ENCODE measurements at places on chromosomes 4 and X.

GRCh38 chr4:8238036-8238511 is 31.5 kb upstream of the HTRA3 start:
- no peak for DNase-seq

DNA sequence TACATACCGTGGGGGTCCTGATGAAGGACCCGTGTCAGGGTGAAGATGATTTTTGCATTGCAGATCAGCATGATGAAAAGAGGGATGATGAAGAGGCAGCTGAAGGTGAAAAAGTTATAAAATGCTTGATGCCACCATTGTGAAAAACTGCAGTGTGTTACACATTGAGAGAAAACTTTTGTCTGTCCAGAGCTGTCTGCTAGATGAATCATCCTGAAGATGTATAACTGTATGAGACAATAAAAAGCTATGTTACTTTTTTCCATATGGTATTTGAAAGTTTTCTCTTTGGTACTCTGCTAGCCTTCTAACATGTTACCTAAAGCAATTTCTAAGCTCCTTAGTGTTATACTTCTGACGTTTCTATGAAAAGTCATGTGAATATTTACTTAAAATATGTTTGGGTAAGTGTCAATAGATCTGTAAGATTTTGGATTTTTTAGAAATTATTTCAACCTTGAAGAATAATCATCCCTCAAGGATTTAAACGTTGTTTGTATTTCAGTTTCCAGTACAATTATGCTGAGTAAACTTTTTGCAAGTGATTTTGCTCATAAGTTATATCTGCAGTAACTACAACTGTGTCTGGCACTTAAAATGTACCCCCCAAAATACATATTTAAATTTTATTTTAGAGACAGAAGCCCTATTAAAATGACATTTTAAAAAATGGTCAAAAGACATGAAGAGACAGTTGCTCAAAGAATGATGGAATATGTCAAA is 9.5 kb downstream of the GNRHR start:
- no peak for DNase-seq

GRCh38 chr4:93228021-93228420 is 600.5 kb upstream of the ATOH1 start:
- DNase-seq = no peak

DNA sequence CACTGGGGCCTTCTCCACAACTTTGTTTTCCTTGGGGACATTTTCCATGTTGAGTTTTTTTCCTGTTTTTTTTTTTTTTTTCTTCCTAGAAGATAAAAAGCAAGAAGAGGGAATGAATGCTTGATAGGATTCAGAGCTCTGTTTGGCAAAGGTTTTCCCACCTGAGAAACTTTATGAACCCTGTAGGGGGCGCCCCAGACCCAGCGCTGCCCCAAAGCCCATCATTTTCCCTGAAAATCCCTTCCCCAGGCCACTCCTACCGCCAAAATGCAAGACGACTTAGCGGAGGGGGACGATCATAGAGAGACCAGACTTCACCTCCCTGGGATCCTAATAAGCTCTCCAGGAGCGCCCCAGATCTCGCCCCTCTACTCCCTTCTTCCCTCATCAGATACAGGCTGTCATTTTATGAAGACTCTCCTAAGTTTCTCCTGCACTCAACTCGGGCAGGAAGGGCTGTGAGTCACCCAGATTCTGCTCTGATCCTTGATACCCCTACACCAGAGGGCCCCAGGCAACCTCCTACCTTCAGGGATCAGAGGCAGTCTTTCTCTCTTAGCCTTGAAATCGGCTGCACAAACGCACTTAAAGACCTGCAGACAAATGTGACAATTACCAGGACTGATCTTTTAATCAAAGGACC is 1.4 kb downstream of the BEX5 start:
- no peak for DNase-seq

DNA sequence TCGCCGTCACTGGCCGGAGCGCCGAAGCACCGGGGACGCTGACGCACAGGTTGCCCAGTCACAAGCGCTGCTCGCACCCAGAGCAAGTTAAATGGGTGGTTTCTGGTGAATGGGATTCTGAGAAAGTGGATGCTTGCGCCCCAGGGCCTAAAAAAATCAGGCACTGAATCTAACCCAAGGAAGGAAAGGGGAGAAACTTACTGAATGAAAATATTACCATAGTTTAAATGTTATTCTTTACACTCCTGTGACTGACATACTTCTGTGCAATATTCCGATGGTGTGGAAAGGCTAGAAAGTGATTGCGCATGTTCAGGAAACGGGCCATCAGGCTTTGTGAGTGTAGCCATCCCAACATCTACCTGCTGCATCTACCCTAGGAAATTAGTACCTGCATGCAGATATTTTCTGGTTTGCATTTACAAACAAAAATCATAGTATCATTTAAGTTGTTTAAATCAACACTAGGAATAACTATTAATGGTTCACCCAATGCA is 838 bp upstream of the ABCG2 start:
- DNase-seq = no peak

Measured in activated T-cell treated with anti-CD3 and anti-CD28 coated beads for 48 hours (primary cell).